Stimulated activated CD4-positive, alpha-beta T cell treated with anti-CD3 and anti-CD28 coated beads, Interleukin-15, amount 100 ng/mL, for 1 hour (primary cell): ENCODE measurements at places on chromosomes 3 and 15.

GRCh38 chr15:62462721-62463120, 297.6 kb upstream of the C2CD4B start:
- DNase-seq: no peak

GRCh38 chr3:1583044-1583443, 490.2 kb downstream of the CNTN6 start:
- no peak for DNase-seq

DNA sequence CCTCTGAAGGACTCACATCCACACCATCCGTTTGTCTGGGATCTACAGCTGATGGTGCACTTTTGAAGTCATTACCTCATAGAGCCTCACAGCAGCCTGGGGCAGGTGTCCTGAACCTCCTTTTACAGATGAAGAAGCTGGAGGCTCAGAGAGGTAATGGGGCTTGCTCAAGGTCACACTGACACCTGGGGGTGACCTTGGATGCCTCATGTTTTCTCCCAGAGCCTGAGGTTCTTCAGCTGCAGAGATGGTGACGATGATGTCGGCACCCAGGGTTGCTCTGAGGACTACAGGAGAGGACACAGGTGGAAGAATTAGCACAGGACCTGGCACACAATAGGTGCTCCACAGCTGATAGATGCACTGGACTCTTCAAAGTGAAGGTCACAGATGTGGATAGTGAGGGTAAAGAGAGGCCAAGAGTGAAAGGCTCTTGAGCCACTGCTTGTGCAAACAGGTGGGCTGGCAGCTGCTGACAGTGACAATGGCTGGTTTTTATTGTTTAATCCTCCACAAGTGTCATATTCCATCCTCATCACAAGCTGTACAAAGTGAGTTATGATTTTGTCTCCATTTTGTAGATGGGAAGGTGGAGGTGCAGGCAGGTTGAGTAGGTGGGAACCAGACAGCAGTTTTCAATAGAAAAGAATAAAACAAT, 17.4 kb upstream of the ATP2B2 start:
- DNase-seq: no peak

GRCh38 chr3:33458446-33458845, 18.2 kb upstream of the UBP1 start:
- DNase-seq: no peak

DNA sequence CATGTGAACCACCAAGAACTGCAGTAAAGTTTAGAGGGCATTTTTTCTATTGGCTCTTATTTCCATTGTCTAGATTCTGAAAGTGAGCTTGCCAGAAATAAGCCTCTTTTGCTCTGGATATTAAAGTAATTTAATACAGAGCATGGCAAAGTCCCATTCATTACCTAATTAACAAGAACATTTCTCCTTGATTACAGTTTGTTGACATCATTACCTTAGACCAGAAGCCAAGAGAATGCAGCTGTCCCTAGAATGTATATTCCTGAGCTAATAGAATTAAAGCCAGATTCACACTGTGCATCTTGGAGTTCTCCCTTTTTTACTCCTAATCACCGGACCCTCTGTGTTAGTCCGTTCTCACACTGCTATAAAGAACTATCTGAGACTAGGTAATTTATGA, 46.4 kb upstream of the TM4SF4 start:
- no peak for DNase-seq

GRCh38 chr3:178500631-178501030, 35.6 kb upstream of the KCNMB2 start:
- no peak for DNase-seq

DNA sequence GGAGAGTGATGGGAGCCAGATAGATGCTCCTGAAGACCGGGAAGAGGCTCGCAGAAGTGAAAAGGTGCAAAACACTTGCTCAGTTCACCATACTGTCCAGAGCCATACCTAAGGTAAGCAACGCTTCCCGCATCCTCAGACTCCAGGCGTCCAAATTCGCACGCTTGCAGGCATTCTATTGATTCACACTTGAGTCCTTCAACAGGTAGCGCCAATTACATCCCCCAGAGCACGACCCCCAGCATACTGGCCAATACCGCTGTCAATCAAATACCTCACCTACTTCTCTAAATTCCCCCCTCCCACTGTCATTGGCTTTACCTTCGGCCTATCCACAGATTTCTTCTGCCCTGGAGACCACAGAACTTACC, 361 bp upstream of the STXBP5L start:
- DNase-seq: no peak

- DNase-seq: no peak
These were observed 780 bp upstream of the P4HTM start for GRCh38 chr3:48989126-48989795.

DNA sequence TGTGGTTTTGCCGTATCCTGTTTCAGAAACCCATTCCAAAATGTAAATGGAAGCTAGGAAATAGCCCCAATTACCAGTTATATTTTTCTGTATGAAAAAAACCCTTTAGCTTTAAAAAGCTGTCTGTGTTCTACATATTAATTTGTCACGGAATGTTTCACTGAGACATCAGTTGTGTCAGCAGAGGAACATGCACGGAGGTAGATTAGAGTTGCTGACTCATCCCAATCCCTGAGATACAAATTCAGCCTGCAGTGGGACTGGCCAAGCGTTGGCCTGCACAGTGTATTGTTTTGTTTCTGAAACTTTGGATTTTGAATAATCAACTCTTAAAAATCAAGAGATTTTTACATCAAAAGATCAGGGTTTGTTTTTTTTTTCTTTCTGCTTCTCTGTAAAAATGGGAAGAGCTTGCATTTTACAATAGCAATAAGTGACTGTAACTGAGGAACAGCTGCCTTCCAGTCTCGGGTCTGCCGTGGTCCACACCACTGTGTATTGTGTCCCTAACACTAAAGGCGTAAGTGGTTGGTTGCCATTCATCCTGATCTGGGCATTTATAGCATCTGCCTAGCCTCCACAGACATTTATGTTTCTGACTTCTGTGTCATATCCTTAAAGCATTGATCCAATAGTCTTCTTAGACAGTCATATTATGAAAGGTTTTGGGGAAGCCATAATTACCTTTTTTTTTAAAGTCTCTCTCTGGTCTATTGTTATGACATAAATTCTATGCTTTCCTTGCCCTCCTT, 218.1 kb downstream of the ADAMTSL3 start:
- no peak for DNase-seq

DNA sequence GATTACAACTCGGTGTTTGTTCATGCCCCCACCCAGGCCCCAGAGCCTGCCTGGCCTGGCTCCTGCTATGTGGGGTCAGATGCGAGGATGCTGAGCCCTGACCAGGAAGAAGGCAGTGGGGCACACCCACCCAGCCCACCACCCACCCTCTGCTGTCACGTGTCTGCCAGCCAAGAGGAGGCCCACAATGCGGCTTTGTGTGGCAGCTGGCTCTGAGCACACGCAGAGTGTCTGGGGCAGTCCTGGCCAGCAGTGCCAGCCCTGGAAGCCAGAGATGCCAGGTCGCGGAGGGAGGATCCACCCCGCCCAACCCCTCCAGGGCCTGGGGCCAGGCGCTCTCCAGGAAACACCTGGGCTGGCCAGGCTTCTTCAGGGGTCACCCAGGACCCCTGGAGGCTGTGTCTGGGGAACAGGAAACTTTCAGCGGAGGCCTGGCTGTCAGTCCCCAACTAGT, 26.4 kb upstream of the KLF13 start:
- no peak for DNase-seq

GRCh38 chr15:63849906-63850305, 16.2 kb upstream of the HERC1 start:
- DNase-seq: no peak

GRCh38 chr3:32592011-32592410, 21.4 kb upstream of the DYNC1LI1 start:
- no peak for DNase-seq

GRCh38 chr15:101773496-101774100, 29.7 kb upstream of the OR4F6 start:
- no peak for DNase-seq

DNA sequence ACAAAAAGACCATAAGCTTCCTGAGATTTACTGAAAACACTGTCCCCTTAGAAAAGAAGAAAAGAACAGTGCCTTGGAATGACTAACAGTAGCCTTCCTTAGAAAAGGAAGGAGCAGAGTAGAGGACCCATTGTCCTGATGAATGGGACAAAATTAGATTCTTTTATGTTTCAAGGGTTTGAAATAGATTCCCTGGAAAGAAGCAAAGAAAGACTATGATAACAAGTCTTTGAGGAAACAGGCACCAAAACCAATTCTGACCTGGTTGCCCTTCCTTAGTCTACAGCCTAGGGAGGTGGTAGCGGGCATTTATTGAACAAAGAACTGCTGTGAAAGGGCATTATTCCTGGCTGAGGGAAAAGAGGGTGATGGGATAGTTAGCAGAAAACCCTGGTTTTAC, 1024.8 kb downstream of the TBL1XR1 start:
- DNase-seq: no peak

GRCh38 chr3:32951410-32951811, at the start of gene CCR4:
TSS of gene CCR4 (plus strand) at chr3:32951644. CDS start at chr3:32953423, 1,779 bp downstream.
- peak; percentile 20 for DNase-seq

- no peak for DNase-seq
These were observed 241.5 kb upstream of the SATB1 start for GRCh38 chr3:18666655-18667054.

- DNase-seq: no peak
These were observed 12.6 kb upstream of the ST6GAL1 start for GRCh38 chr3:186917512-186918312.
